ENCODE measurements at places on chromosomes 12 and 14.
A peak's percentile ranks its signal among the peaks of the same experiment; 100 is the strongest.

DNA sequence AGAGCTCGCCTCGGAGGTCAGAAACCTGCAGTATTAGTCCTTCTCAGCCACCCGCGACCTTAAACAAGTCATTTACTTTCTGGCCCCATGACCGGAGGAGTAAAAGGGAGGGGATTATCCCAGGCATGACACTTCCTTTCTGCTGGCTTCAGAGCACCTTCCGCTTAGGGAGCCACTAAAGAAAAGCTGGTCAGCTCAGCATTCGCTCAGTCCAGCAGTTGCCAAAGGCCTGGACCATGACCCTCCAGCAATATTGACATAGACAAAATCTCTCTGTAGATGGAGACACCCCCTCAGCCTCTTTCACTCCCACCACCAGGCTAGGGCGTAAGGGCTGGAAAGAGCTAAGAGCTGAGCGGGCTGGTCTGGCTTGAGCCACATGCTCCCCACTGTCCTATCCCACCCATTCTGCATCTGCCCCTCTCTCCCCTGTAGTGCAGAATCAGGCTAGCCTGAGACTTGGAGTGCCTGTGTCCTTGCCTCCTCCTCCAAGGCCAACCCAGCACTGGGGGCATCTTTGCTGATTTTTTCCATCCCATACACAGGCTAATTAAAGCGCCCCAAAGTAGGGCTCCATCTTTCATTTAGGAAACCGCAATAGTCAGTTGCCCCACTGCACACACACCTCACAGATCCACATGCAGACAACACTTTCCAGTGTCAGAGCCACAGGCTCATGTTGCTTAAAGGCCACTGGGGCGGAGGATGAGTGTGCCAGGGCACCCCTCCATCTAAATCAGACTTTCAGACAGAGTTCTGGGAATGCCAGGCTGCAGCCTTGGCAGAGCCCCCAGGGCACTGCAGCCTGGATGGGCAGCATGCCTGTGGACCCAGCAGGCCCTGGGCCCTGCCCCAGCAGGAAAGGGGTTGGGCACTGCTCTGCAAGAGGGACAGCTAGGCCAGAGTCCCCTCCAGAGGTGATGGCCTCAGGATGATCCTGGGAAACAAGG is 4.0 kb upstream of the CPNE6 start:
- DNase-seq: no peak

GRCh38 chr12:3227076-3227975 is 150.1 kb downstream of the TSPAN9 start:
- no peak for DNase-seq

DNA sequence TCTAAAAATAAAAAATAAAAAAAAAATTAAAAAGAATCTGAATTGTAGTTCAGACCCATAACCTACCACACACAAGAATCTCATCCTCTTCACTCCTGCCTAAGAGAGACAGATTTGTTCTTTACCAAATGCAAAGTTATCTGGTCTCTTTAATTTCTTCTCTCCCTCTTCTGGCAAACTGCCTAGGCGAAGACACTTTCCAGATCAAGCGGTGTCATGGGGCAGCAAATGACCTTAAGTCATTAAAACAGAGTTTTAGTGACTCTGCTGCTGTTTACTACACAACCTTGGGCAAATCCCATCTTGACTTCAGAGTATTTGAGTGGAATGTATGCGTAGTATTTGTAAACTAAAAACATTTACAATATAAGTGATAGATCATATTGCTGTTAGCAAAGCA is 60.9 kb upstream of the NID2 start:
- DNase-seq: no peak

- DNase-seq: no peak
Observed at GRCh38 chr12:51676875-51677274, 85.8 kb downstream of the SCN8A start.

DNA sequence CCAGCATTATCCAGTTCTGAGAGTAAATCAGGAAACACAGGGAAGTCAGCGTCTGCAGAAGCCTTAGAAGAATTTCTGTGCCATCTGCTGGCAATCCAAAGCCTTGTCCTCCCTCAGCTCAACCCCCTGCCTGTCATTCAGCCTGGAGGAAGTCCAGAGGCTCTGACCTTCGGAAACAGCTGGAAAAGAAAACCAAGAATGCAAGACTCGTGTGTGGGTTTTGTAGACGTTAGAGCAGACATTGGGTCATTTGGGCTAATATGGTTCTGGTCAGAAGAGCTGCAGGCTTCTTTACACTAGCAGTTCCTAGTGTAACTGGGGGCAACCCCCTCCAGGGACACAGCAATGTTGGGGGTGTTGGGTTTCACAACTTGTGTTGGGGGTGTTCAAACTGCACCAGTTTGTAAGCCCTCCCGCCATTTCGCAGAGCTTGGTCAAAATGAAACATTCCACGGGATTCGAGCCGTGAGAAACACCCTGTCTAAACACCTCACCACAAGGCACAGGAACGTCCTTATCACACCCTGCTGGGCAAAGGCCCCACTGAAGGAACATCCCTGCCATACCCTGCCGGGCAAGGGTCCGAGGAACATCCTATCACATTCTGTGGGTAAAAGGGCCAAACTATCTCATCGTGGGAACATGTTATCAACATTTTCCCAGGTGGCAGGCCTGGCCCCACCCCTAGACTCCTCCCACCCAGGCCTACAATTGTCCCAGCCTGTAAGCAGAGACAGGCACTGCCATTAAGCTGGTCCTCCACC is 21.0 kb upstream of the SERPINA4 start:
- no peak for DNase-seq

DNA sequence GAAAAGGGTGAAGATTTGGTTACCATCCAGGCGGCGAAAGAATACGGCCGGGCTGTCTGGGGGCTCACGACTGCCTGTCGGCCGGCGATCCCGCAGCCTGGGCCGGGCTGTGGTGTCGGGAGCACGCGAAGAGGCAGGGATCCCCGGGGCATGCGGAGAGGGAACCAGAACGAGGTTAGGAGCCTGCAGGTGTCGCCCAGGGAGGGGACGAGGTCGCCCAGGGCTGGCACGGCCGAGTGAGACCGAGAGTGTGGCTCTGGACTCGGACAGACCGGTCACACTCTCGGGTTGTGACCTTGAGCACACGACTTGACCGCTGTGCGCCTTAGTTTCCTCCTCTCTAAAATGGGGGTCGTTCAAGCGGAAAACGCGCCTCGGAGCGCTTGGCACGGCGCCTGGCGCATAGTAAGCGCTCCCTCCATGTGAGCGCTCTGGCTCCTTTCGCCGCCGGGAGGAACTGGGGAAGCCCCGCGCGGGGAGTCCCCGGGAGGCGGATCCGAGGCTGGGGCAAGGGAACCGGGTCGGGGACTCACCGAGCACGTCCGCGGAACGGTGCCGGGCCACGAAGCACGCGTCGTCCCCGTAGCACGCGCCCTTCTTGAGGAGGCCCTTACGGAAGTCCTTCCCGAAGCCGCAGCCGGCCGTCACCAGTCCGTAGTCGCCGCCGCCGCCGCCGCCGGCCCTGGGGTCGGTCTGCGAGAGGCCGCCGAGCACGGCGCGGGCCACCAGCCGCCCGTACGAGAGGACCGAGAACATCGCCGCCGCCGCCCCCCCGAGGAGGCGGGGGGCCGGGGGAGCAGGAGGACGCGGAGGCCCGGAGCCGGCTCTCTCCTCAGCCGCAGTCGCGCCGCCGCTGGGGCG is 612 bp downstream of the PPTC7 start:
- peak; percentile 57 for DNase-seq

DNA sequence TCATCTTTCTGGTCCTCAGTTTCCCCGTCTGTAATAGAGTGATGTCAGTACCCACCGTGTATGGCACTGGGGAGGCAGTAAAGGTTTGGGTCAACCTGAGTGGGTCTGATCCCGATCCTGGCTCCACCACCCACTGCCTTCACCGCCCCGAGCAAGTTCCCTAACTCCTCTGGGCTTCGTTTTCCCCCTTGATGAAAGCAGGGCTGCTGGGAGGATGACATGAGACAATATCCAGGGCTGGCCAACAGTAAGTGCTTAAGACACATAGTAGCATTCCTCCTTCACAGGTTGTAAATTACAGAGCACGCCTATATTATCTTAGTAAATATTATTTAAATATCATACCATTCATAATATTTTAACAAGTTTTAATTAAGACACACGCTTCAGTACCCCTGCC is 595 bp downstream of the PLEK2 start:
- no peak for DNase-seq

DNA sequence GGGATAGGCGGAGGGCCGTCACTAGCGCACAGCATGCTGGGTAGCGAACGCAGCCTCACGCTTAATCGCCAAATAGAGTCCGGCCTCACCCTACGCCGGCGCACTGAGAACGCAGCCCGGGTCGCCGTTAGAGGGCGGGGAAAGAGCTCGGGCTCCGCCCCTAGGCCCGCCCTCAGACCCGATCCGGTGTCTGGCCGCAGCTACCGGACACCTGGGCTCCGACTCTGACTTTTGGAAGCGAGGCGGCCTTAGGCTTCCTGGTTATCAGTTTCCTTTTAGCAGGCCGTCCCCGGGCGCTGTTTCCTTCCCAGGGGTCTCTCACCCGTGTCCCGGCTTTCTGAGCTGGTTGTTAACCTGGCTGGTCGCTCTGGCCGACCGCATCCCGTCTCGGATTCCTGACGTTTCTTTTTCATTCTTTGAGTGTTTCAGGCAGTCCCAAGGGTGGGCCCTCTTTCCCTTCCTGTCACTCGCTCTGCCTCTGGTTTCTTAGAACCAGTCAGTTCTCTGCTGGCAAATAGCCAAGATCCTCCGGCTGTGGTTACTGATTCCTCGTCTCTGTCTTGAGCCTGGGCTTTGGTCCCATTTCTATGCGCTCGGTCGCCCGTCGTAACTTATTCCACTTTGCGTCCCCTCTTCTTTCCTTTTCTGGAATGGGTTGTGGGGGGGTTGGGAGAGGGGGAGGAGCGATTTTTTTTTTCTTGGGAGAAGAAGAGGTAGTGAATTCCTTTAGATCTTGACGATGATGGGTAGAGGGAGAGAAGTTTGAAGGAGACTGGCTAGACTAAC is 464 bp upstream of the STRN3 start:
- DNase-seq: peak; percentile 85

All from activated effector memory CD4-positive, alpha-beta T cell treated with Interleukin-2 at 50 U/mL for 16 hours (primary cell).